ENCODE measurements at places on chromosomes 5 and 9.

DNA sequence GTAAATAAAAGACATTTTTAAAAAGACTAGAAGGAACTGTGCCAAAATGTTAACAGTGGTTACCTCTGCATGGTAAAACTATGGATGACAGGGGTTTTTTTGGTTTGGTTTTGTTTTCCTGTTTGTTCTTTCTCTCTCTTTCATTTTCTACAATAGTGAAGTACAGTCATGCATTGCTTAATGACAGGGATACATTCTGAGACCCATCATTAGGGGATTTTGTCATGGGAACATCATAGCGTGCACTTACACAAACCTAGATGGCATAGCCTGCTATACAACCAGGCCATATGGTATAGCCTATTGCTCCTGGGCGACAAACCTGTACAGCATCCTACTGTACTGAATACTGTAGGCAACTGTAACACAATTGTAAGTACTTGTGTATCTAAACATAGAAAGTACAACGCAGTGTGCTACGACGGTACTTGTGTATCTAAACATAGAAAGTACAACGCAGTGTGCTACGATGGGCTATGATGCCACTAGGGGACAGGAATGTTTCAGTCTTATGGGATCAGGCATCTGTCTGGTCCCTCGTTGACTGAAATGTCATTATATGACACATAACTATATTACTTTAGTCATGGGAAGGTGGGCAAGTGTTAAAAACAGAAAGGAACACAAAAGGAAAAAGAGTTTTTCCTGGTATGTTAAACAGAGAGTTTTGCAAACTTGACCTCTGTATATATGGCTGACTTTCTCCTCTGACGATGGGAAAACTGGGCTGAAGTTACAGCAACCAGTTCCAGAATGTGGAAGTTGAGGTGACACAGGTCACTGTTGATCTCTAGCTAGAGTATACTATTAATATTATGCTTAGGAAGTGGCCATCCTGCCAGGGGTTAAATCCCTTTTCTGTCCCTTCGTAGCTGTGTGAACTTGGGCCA lies 7.4 kb upstream of the ADAM19 start:
- no peak for DNase-seq

DNA sequence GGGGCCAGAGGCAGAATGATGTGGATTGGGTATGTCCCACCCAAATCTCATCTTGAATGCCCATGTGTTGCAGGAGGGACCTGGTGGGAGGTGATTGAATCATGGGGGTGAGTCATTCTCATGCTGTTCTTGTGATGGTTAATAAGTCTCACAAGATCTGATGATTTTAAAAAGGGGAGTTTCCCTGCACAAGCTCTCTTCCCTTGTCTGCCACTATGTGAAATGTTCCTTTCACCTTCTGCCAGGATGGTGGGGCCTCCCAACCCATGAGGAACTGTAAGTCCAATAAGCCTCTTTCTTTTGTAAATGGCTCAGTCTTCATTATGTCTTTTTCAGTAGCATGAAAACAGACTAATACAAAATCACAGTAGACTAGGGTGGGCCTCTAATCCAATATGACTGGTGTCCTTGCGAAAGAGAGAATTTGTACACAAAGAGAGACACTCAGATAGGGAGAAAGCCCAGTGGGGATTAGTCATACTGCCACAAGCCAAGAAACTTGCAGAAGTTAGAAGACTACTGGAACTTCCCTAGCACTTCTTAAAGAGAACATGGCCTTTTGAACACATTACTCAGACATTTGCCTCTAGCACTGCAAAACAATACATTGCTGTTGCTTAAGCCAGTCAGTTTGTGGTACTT lies 68.4 kb downstream of the ANXA1 start:
- no peak for DNase-seq

- no peak for DNase-seq
Observed at GRCh38 chr5:42349163-42349562, 74.1 kb upstream of the GHR start.

DNA sequence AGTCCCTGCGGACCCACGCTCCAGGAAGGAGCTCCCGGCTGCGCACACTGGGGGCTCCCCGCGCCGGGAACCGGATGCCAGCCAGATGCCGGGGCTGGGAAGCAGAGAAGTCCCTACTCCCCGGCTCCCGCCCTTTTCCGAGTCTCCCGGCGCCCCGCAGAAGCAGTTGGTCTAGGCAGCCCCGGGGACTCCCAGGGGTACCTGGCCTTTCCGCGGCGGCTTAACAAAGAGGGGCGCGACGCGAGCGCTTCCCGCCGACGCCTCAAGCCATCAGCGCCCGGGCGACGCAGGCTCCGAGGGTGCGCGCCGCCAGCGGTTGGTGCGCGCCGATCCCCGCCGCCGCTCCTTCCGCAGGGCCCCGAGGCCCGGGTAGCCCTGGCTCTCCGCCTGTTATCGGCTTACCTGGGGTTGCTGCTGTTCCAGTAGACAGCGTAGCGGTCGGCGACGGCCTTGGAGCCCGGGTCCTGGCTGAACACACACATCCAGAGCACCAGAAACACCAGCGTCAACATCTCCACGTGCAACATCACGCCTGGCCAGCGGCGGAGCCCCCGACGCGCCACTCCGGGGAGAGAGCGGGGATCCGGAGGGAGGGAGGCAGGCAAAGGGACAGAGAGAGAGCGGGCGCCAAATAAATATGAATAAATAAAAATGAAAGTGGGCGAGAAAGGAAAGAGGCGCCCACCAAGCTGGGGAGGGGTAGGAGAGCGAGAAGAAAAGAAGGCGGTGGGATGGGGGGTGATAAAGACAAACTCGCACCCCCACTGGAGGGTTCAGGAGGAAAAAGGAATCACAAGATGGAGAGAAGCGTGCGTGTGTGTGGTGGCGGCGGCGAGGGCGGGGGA lies 428 bp downstream of the EFNA5 start:
- no peak for DNase-seq

DNA sequence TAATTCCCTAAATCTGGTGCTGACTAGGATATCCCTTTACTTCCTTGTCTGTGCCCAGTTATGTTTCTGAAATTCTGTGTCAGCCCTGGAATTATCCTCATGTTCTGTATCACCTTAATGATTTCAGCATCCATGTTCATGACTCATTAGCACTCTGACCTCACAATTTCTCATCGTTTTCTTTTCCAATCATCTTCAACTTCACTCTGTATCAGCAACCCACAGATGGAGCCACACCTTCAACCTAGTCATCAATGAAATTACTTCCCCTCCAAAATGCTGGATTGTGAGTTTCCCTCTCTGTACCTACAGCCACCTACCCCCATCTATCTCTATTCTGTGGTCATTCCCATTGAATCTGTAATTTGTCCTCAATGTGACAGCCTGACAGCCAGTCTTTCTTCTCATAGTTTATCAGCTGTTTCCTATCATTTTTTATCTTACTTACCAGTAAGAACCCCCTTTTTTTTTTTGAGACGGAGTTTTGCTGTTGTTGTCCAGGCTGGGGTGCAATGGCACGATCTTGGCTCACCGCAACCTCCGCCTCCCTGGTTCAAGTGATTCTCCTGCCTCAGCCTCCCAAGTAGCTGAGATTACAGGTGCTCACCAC lies 3.1 kb upstream of the IL6ST start:
- DNase-seq, result no peak

- DNase-seq, result no peak
Observed at GRCh38 chr5:75091597-75091996, 39.2 kb upstream of the GCNT4 start.

DNA sequence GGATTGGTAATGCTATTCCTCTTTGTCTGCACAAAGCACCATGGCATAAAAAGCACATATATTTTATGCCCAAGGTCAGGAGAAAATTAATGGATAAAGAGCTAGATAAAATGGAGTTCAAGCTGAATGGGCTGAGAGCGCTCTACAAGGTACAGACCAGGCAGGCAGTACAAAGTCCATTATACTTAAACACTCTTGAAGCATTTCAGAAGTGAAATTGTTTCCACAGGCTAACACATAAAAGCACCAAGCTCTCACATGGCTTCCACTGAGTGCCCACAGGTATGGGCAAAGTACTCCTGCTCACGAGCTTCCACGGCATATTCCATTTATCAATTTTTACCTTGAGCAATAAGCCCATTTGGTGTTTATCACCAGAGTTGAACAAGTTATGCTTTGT lies 771.2 kb upstream of the DMAC1 start:
- no peak for DNase-seq

DNA sequence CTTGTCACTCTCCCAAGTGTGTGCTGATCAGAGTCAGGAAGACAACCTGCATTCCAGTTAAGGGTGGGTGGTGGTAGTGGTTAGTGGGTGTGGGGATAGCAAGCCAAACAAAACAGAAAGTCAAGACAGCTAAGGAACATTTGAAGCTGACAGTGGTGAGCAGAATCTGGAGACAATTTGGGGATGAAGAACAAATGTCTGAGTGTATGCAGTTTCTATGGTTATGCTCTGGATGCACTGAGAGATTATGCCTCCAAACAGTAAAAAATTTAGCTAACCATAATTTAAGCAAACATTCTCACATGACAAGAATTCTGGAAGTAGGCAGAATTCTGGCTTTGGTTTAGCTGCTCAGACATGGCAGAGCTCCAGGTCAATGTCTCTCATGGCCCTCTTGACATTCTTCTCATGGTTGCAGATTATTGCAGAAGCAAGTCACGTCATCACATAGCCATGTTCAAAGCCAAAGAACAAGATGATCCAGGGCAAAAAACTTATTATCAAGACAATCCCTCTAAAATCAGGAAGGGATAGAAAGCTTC lies 148.7 kb downstream of the LURAP1L start:
- no peak for DNase-seq

GRCh38 chr5:140113180-140113698 lies 670 bp upstream of the PURA start:
- DNase-seq, result peak; percentile 12

- no peak for DNase-seq
Observed at GRCh38 chr5:125032286-125032685, 285.8 kb upstream of the ZNF608 start.

- no peak for DNase-seq
Observed at GRCh38 chr5:74396913-74397622, 243.5 kb downstream of the ENC1 start.

- DNase-seq, result no peak
Observed at GRCh38 chr5:150694612-150695011, 6.2 kb downstream of the RBM22 start.

- DNase-seq, result no peak
Observed at GRCh38 chr5:59919484-59919883, 26.0 kb upstream of the PDE4D start.

GRCh38 chr9:107465467-107466451 lies 23.8 kb downstream of the KLF4 start:
- no peak for DNase-seq

GRCh38 chr5:142637871-142638270 lies 48.0 kb downstream of the FGF1 start:
- no peak for DNase-seq

DNA sequence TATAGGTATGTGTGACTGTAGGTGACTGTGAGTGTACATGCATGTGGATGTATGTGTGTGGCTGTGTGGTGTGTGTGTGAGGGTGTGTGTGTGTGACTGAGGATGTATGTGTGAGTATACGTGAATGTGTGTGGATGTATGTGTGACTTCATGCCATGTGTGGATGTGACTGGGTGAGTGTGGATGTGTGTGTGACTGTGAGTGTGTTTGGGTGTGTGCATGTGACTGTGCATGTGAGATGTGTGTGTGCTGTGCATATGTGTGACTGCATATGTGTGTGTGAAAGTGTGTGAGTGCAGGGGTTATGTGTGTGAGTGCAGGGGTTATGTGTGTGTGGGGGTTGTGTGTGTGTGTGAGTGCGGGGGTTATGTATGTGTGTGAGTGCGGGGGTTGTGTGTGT lies 42.3 kb downstream of the RXRA start:
- DNase-seq, result no peak

GRCh38 chr9:122331523-122331927 lies 39.3 kb upstream of the PTGS1 start:
- DNase-seq, result no peak

GRCh38 chr5:133685402-133686018 lies 73.2 kb upstream of the FSTL4 start:
- no peak for DNase-seq

- DNase-seq, result no peak
Observed at GRCh38 chr5:137738947-137739346, 3.1 kb upstream of the KLHL3 start.

DNA sequence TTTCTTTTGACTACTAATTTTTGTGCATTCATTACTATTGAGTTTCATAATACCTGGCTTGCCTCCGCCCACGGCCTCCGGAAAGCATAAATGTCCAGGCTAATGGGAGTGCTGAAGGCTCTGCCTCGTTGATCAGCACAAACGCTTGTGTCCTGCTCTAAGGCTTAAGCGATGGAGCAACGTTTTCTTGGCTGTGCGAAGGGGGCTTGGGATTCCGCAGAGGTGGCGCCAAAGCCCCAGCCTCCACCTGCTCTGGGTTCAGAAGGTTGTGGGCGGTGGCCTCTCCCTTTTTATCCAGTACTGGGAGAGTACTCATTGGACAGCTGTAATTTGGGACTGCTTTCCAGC lies 19.7 kb downstream of the ANXA2R start:
- DNase-seq, result no peak

GRCh38 chr5:90446961-90447360 lies 27.6 kb downstream of the MBLAC2 start:
- DNase-seq, result no peak

DNA sequence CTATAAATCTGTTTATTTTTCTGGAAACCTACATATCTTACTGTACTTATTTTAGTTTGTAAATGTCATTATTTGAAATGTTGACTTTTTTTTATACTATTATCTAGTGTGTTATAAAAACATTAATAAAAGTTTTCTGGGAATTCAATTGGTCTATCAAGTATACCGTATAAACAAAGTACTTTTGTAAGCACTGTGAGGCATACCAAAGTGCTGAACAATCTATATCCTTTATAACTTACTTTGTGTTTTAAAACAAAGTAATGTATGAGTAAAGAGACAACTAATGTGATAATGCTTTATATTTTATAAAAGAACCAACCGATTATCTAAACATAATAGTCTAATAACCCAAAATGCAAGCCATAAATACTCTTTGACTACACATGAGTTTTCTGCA lies 23.1 kb downstream of the EDIL3 start:
- DNase-seq, result no peak

DNA sequence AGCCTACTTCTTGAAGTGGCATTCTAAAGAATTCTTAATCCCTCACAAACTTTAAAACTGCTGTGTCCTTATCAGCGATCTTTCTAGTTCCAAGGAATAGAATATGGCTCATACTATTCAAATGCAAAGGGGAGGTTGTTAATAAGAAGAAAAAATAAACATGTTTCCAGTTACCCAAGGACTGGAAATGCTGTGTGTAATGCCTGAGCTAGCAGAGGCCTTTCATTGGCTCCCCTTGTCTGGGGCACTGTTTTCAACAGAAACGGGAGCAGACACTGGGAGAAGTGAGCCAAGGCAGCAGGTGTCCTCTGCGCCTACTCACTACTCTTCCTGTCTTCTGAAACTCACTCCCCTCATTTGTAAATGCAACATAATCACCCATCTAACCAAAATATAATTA lies 253.0 kb downstream of the MARCHF11 start:
- no peak for DNase-seq

DNA sequence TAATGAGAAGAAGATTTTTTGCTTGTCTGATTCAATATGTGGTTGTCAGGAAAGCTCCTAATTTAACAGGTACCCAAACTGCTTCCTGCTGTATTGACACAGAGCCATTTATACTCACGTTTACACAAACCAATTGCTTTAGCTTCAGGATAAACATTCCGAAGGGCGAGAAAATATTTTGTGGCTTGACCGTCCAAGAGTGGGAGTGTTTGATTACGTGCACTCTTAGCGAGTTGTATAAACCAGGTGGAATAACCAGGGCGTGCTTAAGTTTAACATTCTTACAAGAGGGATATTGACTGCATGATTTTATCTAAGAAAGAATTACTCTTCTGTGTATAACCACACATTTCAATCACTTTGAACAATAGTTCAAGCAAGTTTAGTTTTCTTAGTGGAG lies 278.7 kb upstream of the TYRP1 start:
- DNase-seq, result no peak

- no peak for DNase-seq
Observed at GRCh38 chr5:35146406-35146805, 83.9 kb downstream of the PRLR start.
